Bone marrow (tissue), 2 donors: ENCODE measurements at places on chromosomes 5 and 9.

GRCh38 chr5:10726179-10726912 lies 34.7 kb downstream of the DAP start:
- DNase-seq: no peak

DNA sequence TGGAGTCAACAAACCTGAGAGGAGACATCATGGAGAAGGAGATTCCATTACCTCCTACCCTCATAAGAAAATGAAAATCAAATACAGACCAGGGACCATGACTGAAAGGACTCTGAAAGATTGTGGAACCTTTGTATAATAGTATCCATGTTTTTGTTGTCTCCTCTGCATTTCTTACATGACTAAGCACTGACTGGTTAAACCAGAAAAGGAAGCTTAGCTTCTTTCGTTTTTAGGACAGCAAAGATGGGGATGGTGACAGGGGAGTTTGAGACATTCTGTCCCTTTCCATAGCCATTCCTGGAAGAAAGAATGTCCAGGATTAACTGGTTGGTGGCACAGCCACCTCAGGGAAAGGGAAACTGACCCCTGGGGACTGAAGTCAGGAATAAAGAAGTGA lies 22.2 kb downstream of the ITGA1 start:
- peak; percentile 43 for DNase-seq

DNA sequence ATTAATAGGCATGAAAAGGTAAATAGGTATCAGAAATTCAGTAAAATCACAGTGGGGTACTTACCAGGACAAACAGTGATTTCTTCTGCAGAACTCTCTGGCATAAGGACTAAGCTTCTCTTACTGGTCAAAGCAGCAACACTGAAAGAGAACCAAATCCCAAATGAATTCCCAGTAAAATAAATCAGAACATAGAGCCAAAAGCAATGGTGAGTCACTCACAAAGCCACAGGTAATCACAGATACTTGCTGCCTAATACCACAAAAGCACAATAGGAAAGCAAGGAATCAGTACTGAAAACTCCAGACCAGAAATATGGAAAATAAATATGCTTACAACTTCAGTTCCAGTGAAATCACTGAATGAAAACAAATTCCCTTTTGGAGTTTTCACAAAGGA lies 50.7 kb downstream of the UIMC1 start:
- DNase-seq: no peak

GRCh38 chr5:159104051-159104651 lies 4.4 kb upstream of the EBF1 start:
- no peak for DNase-seq

GRCh38 chr5:124444147-124444775 lies 302.2 kb downstream of the ZNF608 start:
- no peak for DNase-seq
